ENCODE measurements at places on chromosomes 3 and 15.

DNA sequence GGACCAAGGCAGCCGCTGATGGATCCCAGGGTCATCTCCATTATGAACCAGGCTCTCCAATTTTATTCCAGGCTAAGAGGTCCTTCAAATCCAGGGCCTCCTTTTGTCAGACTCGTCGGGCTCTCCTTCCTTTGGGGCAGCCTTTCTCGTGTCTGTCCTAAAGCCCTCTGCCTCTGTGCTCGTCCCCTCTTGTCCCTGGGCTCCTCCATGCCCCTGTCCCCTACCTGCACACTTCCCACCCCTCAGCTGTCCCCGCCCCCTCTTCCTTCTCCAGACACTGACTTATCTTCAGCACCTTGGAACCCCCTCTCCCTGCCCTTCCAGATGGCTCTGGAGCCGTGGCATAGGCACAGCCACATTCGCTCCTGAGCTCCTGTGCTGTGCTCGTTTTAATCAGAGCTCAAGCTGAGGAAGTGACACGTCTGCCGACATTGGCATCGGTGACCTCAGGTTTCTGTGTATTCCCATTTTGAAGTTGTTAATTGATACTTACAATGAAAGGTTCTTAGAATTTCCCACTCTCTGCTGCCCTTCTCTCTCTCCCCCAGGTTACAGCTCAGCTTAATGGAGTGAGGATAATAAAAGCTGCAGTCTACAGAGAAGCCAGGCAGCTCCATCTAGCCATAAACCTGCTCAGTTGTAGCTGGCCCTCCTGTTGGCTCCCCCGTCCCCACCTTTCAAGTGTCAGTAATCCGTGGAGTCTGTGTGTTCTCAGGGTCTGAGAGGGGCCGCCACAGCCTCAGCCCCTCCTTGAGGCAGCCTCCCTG is 51.1 kb upstream of the SEC22A start:
- DNase-seq = no peak

DNA sequence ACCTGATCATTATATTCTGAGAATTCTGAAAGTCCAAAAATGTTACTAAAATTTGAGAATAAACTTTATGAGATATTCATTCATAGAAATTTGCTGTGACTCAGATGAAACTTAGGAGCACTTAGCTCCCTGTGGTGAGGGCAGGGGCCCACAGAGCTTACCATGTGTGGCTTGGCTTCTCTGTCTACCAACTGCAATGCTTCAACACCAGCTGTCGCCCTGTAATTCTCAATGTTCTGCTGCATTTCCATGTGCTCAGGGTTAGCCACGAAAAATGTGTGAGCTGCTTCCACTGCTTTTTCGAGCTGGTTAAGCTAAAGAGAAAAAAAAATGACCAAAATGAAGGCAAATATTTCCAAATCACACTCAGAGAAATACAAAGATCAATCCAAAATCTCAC is 125.6 kb downstream of the P3H2 start:
- no peak for DNase-seq

GRCh38 chr3:13462125-13462629 is 17.9 kb upstream of the HDAC11 start:
- DNase-seq = no peak

DNA sequence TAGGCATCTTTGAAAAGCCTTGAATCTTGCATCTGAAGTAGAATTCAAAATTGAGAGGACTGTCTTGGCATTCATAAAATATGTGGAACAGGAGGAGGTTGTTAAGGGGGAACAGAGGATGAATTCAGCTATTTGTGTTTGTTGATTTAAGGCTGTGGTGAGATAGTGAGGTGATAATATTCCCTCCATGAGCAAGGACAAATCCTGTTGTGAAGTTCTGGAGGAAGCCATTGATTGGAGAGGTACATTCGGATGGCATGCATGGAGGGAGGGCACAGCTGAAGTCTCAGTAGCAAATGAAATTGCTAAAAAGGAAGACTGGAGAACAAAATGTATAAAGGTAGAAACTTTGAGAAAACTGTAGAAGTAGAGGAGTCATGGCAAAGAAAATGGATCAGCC is 443.8 kb downstream of the NLGN1 start:
- no peak for DNase-seq

DNA sequence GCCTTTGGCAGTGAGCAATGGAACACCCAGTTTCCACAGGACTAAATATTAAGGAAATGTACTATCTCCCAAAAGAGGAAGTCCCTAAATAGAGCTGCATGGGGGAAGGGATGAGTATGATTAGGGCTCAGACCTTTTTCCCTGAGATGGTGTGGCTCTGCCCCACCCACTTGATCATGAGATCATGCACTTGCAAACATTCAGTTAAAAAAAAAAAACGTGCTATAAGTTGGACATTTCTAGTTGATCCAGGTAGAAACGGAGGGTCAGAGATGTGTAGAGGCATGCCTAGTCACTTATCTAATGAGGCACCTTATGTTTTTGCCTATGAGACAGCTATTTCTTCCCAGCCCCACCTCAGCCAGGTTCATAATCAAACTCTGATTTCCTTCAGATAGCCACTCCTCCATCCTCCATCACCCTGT is 24.5 kb upstream of the SSR3 start:
- no peak for DNase-seq
